ENCODE measurements at places on chromosomes 2 and 18. TPM values are rescaled to one million over a fixed set of nuclear protein-coding genes. Genes with fewer than 3 reads are reported as not detected.

SP140L gene
- total RNA-seq, result 12.1 TPM

FSHR gene
- total RNA-seq, result not detected

FAP gene
- total RNA-seq, result 134 TPM

ALPI gene
- not detected for total RNA-seq

CFAP65 gene
- 0.20 TPM for total RNA-seq

KCNG2 gene
- not detected for total RNA-seq

PAIP2B gene
- 0.37 TPM for total RNA-seq

ERFE gene
- total RNA-seq, result 7.0 TPM

Measured in subcutaneous preadipocyte (primary cell).